ENCODE measurements at places on chromosomes 13 and 19. TPM values are rescaled to one million over a fixed set of nuclear protein-coding genes. Genes with fewer than 3 reads are reported as not detected.

DNA sequence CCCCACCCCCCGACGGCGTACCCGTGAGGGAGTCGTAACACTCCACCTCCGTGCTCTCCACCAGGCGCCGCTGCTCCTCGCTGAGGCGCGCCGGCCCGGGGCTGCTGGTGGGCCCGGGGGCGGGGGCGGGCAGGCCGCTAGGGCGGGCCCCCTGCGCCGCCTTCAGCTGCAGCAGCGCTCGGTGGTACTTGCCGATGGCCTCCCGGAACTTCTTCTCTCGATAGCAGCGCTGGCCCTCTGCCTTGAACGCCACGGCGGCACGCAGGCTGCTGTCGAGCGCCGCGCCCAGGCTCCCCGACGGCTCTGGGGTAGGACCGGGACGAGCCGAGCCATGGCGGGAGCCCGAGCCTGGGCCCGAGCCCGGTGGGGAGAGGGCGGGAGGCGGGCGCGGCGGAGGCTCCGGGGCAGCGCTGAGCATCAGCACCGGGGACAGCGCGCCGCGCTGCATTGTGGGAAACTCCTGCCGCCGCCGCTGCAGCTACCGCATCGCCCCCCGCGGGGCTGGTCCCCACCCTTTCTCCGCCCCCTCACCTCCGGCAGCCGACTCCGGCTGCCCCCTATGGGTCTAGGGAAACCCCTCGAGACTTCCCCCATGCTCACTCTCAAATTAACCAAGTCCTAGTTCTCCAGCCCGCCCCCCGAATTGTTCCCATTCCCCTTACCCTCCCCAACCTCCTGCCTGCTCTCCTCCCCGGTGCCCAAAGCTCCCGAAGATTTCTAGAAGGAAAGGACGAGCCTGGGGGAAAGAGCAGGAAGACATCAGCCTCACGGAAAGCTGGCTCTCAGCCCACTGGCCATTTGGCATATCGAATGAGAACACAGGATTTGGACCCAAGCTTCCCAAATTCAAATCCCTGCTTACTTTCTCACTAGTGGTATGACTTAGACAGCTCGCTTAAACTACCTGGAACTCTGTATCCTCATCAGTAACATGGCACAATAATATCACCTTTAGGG lies at the start of gene TTC9B:
TTC9B (minus strand) TSS at position 451 of the 957 bp plus-strand sequence; CDS start at position 448, 3 bp downstream.
- DNase-seq: no peak

- DNase-seq: peak; percentile 59
Observed at GRCh38 chr19:29537181-29537580, 11.4 kb downstream of the VSTM2B start.

DNA sequence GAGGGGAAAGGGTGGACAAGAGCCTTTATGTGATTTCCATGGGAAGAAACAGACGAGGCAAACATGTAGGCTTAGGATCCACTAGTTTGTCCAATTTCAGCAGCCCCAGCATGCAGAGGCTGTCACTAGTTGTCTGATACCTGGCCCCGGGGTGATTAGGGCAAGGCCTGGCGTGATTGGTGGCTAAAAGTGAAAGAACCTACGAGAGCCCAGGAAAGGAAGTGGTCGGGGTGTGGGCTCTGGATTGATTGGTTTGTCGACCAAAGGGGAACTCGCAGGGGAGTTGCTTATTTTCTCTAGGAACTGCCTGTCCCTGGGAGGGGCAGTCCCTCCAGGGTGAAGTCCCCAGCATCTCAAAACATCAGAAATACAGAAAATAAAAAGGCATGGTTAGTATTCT lies 64.2 kb upstream of the UQCRFS1 start:
- DNase-seq: peak; percentile 51

- DNase-seq: no peak
Observed at GRCh38 chr13:41452462-41452861, 4.9 kb upstream of the RGCC start.

DNA sequence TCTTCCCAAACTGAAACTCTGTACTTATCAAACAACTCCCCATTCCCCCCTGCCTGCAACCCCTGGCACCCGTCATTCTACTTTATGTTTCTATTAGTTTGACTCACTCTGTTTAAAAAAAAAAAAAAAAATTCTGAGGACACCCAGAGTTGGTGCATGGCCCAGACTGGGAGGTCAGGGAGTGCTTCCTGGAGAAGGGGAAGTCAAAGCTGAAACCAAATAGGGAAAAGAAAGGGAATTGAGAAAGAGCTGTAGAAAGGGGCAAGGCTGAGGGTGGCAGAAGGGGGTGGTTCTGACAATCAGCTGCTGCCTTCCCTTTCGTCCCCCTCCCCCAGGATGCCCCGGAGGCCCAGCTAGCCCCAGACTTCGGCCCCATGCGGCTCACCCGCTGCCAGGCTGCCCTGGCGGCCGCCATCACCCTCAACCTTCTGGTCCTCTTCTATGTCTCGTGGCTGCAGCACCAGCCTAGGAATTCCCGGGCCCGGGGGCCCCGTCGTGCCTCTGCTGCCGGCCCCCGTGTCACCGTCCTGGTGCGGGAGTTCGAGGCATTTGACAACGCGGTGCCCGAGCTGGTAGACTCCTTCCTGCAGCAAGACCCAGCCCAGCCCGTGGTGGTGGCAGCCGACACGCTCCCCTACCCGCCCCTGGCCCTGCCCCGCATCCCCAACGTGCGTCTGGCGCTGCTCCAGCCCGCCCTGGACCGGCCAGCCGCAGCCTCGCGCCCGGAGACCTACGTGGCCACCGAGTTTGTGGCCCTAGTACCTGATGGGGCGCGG lies 9.0 kb upstream of the STRN4 start:
- no peak for DNase-seq

- DNase-seq: no peak
Observed at GRCh38 chr19:38653028-38653571, 5.7 kb downstream of the ACTN4 start.

DNA sequence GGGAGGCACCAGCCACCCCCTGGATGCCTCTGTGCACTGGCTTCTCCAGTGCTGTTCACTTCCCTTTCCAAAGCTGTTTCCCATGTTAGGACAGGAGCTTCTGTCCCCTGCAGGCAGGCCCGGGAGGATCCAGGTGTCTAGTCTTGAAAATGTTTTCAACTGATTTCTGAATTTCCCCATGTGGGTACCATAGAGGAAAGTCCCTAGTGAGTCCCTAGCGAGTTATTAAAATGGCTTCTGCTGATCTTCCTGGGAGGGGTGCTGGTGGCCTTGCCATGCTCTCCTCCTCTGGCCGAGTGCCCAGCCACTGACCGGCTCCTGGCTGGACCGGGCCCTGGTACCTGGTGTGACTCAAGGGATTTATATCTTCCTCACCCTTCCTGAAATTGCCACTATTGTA lies 5.2 kb upstream of the ANKRD10 start:
- no peak for DNase-seq

The ZNF418 gene
- total RNA-seq: 5.2 TPM

The ZNF730 gene
- total RNA-seq: 0.22 TPM

The PEPD gene
- 97.0 TPM for total RNA-seq

The METTL21C gene
- not detected for total RNA-seq
